ENCODE measurements at places on chromosomes 6 and 20. TPM values are rescaled to one million over a fixed set of nuclear protein-coding genes. Genes with fewer than 3 reads are reported as not detected.

Gene PACRG
- total RNA-seq = not detected

- DNase-seq = peak; percentile 6
These were observed 77.0 kb downstream of the CDH4 start for GRCh38 chr20:61328911-61329558.

GRCh38 chr20:57128044-57128757, 138.2 kb downstream of the BMP7 start:
- DNase-seq = no peak

- no peak for DNase-seq
These were observed 466 bp upstream of the BFSP1 start for GRCh38 chr20:17531665-17532025.

- DNase-seq = no peak
These were observed 754 bp downstream of the TNF start for GRCh38 chr6:31575952-31576685.

Gene TTK
- 34.6 TPM for total RNA-seq

- no peak for DNase-seq
These were observed 31.5 kb upstream of the GATA5 start for GRCh38 chr20:62507323-62507722.

- no peak for DNase-seq
These were observed 55.4 kb upstream of the FOXQ1 start for GRCh38 chr6:1256435-1257008.

Gene CST9
- total RNA-seq = not detected

- DNase-seq = no peak
These were observed 77.9 kb upstream of the SALL4 start for GRCh38 chr20:51880188-51880587.

Measured in Caki2 (cell line).